ENCODE measurements at places on chromosomes 16 and 17. TPM values are rescaled to one million over a fixed set of nuclear protein-coding genes. Genes with fewer than 3 reads are reported as not detected.

- H3K36me3 ChIP-seq = no peaks in the 10 kb centered on the region
- H3K27me3 ChIP-seq = no peaks in the 10 kb centered on the region
- DNase-seq = peak; percentile 76
- peak overlapping the region; percentile 34 for H3K4me3 ChIP-seq
Observed at GRCh38 chr17:17849147-17849820, 12.5 kb upstream of the SREBF1 start.

DNA sequence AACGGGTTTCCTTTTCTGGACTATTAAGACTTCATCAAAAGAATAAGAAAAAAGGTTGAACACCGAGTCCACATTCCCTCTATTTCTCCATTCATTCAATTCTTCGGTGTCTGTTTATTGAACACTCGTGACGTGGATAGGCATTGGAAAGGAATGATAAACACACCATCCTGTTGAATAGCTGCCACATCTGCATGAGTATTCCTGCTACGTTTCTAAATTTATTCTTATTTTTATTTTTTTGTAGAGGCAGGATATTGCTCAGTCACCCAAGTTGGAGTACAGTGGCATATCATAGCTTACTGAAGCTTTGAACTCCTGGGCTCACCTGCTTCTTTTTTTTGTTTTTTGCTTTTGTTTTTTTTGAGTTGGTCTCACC, 80.8 kb upstream of the CIBAR2 start:
- no peaks in the 10 kb centered on the region for H3K36me3 ChIP-seq
- no peak overlapping the region for H3K4me3 ChIP-seq
- no peak overlapping the region for H3K27ac ChIP-seq
- no peaks in the 10 kb centered on the region for H3K4me1 ChIP-seq
- no peak for DNase-seq
- H3K27me3 ChIP-seq = no peaks in the 10 kb centered on the region

The RPUSD1 gene
- total RNA-seq = 44.5 TPM

GRCh38 chr17:38619937-38620550, 14.3 kb upstream of the SRCIN1 start:
- H3K4me3 ChIP-seq = no peak overlapping the region
- DNase-seq = no peak
- H3K36me3 ChIP-seq = no peaks in the 10 kb centered on the region
- H3K27ac ChIP-seq = no peak overlapping the region
- peaks cover 6% of the 10 kb centered on the region for H3K27me3 ChIP-seq
- H3K4me1 ChIP-seq = no peaks in the 10 kb centered on the region

The PHKB gene
- total RNA-seq = 23.0 TPM

GRCh38 chr17:72011561-72011960, 109.3 kb upstream of the SOX9 start:
- no peak overlapping the region for H3K4me3 ChIP-seq
- H3K36me3 ChIP-seq = no peaks in the 10 kb centered on the region
- no peak for DNase-seq
- H3K27ac ChIP-seq = no peak overlapping the region
- no peaks in the 10 kb centered on the region for H3K4me1 ChIP-seq
- H3K27me3 ChIP-seq = no peaks in the 10 kb centered on the region

DNA sequence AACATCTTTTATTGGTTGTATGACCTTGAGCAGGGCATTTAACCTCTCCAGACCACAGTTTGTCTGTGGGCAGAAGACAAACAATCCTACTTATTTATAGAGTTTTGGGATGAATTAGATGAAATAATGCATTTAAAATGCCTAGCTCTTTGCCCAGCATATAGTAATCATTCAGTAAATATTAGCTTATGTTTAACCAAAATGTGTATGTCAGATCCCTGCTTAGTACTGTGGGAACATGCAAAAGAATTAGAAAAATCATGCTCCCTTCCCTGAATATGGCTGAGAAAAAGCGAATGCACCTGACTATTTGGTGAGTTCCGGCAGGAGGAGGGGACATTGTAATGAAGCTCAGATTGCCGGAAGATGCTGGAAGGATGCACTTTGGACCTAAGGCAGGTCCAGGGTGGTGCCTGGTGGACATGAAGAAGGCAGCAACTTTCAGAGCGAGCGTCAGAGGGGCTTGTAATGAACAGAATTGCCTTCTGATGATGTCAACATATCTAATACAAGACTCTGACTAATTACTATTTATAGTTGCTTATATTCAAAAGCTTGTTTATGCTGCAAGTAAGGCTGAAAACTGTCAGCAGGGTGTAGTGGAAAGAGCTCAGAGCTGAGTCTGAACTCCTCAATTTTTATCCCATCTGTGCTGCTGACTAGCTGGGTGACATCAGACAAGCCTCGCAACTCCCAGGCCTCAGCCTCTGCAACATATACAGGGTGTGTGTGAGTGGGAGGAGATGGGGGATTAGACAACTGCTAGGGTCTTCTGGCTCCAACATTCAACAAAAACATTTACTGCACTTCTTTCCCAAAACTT, 221.2 kb downstream of the PRKCA start:
- no peak overlapping the region for H3K4me3 ChIP-seq
- H3K36me3 ChIP-seq = peaks cover 4% of the 10 kb centered on the region
- no peak for DNase-seq
- no peaks in the 10 kb centered on the region for H3K27me3 ChIP-seq

GRCh38 chr17:19768046-19768782, 20.1 kb upstream of the ALDH3A1 start:
- no peak overlapping the region for H3K27ac ChIP-seq
- H3K4me3 ChIP-seq = no peak overlapping the region
- no peaks in the 10 kb centered on the region for H3K27me3 ChIP-seq
- H3K36me3 ChIP-seq = no peaks in the 10 kb centered on the region

DNA sequence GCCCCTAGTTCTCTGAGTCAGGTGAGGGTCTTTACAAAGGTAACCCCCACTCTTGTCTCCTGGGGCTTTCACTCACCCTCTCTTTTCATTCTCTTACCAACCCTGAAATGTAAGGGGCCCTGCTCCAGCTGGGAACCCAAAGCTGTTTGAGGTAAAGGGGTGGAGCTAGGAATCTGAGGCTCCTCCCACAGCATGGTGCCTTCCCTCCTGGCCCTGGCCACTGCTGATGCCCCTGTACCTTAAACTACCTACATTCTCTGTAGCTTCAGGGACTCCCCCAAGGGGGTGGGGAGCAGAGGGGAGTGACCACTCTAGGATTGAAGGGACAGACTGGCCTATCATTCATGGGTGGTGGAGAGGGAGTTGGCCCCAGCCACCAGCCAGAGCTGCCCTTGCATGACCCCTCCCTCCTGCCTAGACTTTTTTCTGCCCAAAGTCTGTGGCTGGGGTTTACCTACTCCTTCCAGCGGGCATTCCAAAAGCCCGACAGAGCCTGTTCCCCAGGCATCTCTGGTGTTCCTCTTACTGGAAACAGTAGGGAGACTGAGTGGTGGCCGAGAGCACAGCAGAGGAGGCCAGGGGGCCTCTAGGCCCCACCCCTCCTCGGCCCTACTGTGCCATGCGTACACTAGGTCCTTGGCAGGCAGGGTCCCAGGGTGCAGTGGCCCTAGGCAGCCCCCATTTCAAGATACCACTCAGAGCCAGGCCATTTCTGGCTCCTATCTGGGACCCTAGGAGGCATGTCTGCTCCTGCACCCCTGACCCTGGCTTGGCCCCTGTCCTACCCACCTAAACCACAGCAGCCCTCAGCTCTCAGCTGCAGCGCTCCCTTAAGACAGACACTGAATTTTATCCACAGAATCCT, 9.5 kb downstream of the DOK4 start:
- H3K36me3 ChIP-seq = no peaks in the 10 kb centered on the region
- no peaks in the 10 kb centered on the region for H3K27me3 ChIP-seq
- H3K27ac ChIP-seq = no peak overlapping the region
- no peak overlapping the region for H3K4me3 ChIP-seq

All from CD8-positive, alpha-beta memory T cell (primary cell).